ENCODE measurements at places on chromosomes 1 and 21. TPM values are rescaled to one million over a fixed set of nuclear protein-coding genes. Genes with fewer than 3 reads are reported as not detected.

DNA sequence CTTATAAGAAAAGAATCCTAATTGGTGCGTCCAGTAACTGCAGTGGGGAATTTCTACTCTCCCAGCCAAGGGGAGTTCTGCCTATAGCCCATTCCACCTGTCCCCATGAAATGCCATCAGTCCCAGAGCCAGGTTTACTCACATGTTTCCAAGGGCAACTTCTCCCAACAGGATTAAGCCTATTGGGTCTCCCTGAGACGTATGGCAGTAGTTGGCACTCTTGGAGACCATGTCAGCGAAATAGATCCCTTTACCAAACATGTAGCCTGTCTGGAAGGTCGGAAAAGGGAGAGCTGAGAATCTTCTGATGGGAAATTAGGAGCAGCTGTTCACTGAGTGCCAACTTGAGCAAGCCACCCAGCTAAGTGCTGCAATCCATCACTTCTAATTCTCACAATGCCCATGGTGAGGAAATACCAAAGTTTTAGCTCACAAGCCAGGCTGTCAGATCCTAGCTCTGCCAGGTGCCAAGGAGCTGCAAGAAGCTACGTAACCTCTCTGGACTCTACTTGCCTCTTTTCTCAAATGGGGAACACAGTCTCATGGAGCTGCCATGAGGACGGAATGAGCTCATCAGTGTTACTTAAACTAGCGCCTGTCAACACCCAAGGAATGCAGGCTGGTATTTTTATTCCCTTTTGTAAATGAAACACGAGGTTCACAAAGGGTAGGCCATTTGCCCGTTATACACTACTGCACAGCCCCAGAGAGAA, 43.9 kb downstream of the PARP1 start:
- DNase-seq: no peak

DNA sequence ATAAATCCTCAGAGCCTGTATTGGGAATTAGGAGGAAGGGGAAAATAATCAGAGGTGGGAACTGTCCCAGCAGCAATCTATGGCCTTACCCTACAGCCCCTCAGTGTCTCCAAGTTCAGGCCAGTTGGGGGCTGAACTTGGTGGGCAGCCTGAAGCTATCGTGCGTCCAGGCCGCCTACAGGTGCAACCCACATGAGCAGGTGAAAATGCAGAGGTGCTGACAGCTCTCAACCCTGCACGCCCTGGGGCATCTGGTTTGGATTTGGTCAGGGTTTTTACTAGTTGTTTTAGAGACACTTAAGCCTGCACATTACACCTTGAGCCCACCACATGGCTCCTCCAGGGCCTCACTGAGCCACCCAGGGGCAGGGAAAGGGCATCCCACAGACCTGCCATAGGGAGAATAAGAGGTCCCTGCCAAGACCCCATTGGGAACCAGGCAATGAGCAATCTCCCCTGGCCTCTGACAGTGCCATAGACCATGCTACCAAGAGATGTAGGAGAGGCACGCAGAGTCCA, 209.5 kb downstream of the FOXD2 start:
- no peak for DNase-seq

The IPO13 gene
- total RNA-seq: 17.3 TPM

GRCh38 chr1:31580513-31580870, 4.2 kb downstream of the TINAGL1 start:
- DNase-seq: no peak

DNA sequence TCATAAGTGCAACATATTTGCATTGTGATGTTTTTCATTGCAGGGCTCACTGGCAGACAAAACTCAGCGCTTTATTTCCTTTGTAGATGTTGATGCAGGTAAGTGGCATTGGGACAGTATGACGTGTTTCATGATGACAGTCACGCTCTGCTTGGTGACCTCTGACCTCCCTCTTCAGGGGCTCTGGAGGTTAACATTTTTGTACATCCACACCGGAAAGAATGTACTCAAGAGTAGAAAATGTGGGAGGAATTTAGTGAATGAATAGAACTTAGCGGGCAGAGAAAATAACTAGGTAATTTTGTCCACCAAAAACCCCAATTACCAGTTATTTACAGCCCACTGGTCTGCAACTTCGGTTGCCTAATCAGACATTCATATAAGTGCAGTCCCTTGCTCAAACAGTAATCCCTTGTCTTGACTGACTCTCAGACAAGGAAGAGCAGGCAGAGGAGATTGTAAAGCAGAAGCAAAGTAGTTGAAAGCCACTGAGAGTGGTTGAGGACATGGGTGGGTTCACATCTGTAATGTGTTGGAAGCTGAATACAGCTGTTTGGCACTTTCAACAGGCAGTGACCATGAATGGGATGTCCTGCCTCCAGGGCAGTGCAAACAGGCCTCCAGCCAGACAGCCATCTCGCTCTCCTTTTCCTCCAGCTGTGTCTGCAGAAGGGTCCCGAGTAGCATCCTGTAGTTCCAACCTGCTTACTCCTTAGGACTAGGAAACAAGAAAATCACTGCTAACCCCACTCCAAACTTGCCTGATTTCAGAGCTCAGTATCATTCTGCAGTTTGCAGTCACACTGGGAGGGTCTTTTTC, 188.9 kb downstream of the NRIP1 start:
- DNase-seq: no peak

DNA sequence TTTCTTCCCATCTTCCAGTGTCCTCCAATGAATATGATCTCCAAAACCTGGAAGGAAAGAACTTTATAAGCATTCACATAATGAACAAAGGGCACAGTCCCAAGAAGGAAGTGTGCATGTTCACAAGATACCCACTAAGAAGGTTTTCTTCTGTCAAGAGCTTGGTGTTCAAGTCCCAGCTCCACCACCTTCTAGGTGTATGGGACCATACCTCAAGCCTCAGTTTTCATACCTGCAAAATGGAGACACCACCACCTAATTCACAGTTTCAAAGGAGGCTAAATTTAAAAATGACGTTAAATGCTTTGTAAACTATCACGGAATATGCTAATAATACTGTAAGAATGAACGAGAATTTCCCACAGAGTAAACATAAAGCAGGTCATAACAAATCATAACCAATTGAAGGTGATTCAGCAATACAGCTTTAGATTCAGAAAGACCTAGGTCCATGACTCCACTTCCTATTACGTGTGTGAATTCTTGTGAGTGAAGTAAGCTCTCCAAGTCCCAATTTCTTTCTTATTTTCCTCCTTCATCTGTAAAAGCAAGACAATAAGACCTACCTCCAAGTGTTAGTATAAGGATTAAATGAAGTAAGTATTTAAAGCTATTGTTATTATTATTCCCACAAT, 8.1 kb upstream of the KTI12 start:
- DNase-seq: peak; percentile 55

The SELENBP1 gene
- 5.3 TPM for total RNA-seq

The PBX1 gene
- total RNA-seq: 8.9 TPM

DNA sequence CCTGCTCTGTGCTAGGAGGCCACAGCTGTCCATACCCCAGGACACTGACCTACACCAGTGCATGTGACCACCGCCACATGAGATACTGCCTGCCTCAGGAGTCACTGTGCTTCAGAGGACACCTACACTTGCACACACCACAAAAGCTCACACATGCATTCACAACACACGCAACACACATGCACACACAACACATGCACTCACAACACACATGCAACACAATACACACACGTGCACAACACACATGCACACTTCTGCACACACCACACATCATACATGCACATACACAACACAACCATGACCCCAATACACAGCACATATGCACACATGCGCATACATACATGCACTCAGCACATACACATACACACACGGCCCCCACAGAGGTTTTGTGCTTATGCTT, 28.7 kb upstream of the BACE2 start:
- DNase-seq: no peak

DNA sequence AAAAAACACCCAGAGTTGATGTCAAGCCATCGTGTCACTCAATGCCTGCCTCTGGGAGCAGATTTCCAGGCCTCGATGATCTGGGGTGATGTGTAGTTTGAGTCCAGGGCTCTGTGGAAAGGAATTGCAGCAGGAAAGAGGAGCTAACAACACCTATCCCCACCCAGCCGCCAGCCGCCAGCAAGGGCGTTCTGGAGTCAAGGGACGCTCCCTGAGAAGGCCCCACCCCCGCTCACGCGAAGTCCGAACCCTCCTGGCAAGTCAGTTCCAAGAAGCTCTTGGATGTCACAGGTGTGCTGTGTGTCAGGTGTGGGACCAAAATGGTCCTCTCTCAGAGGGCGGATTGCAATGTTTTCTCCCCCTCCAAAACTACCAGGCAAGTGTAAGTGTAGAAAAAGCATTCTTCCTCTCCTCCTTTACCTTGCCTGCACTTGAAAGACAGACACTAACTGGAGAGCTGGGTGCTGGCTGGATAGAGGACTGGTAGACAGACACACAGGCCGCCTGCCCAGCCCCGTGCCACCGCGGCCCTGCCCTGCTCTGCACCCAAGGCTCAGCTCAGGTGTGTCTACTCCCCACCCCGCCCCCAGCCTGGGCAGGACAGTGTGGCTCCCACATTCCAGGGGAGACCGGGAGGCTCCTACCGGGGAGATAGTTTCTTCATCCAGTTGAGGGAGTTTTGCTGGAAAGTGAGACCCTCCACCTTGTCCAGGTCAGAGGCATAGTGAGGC, 8.5 kb downstream of the AGT start:
- DNase-seq: no peak

- DNase-seq: peak; percentile 32
Measured at GRCh38 chr1:89125240-89125912, 538 bp downstream of the GBP2 start.

DNA sequence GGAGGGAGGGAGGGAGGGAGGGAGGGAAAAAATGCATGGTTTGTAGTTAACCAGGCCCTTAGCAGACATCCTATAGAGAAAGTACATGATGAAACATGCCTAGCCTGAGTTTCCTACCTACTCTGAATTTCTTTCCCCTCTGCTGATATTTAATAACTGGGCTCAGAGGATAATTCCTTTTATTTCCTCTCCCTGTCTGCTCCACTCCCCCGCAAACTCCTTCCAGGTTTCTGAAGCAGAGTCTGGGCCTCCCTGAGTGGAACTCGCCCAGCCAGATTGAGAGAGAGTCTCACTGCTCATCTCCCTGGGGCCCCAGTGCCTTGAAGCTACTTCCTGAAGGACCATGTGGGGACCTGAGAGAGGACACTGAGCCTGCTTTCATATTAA, 111.9 kb upstream of the SLC44A3 start:
- DNase-seq: no peak

- DNase-seq: no peak
Measured at GRCh38 chr1:165603810-165604209, 27.2 kb upstream of the MGST3 start.
